ENCODE measurements at places on chromosomes 6 and 20.

- peak; percentile 80 for DNase-seq
Observed at GRCh38 chr6:137927777-137928218, 60.7 kb downstream of the TNFAIP3 start.

- no peak for DNase-seq
Observed at GRCh38 chr6:13992417-13993055, 67.8 kb downstream of the RNF182 start.

- DNase-seq: no peak
Observed at GRCh38 chr20:23362392-23363256, 642 bp downstream of the GZF1 start.

- DNase-seq: no peak
Observed at GRCh38 chr20:59821201-59821600, 112.2 kb downstream of the SYCP2 start.

DNA sequence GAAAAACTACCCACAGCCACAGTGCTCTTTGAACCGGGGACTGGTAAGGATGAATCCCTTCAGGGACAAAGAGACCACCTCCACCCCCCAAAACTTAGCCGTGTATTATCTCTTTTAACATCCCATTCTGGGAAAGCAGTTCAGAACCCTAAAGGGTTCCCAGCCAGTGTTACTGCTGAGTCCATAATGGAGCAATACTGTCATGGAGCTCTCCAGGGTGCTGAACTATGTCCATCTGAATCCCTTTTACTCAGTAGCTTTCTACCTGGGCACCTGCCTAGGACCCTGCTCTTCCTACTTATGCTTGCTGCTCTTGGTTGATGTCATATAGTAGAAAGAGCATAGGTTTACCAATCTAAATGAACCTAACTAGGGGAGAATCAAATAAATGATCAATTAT is 22.3 kb upstream of the SAYSD1 start:
- no peak for DNase-seq

- DNase-seq: no peak
Observed at GRCh38 chr20:44579313-44580081, 2.9 kb upstream of the PKIG start.

DNA sequence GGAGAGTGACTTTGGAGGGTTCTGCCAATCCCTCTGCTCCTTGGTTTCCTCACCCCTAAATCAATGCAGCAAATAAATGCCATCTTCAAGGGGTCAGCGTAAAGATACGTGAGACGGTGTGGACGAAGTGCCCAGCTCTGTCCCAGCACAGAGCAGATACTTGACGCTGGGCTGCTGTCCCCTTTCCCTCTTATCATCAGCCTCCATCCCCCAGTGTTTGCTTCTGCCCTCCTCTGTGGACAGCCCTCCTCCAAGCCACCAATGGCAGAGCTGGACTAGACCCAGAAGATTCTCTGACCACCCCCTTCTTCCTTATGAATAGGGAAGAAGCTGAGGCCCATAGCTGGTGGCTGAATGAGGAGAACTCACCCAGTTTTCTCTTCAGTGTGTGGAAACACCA is 17.7 kb upstream of the PI16 start:
- no peak for DNase-seq

DNA sequence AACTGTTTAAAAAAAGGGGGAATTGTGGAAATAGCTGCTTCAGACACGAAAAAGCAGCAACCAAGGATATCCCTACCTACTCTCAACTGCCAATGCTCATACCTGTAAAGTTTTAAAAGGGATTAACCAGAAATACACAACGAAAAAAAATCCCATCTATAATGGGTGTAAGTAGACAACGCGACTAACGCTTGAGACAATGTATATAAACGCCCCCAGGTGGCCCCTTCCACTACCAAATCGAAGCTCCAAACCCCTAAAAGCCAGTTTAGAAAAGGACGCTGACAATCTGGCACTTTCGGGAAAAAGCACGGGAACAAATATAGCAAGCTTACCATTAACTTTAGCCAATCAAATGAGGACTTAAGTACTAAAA is 94.5 kb upstream of the BTN3A2 start:
- DNase-seq: no peak

DNA sequence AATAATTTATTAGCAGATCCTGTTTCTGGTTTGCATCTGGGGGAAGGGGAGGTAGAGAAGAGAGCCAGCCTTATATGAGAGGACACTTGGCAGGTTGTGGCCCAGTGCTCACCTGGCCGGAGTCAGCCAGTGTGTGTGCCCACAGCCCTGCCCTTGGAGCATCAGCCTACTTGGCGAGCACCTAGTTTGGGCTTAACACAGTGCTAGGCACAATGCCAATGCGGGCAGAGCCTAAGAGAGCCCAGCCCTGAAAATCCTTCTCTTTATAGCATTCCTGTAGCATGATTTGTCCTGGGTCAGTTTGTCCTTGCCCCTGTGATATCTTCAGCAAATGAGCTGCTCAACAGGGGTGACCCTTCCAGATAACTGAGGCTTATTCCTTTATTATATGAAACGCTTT is 73.0 kb downstream of the SLX4IP start:
- DNase-seq: no peak

GRCh38 chr6:53306819-53307347 is 41.9 kb downstream of the ELOVL5 start:
- DNase-seq: peak; percentile 19

GRCh38 chr6:169969372-169970099 is 218.1 kb downstream of the ERMARD start:
- DNase-seq: no peak

DNA sequence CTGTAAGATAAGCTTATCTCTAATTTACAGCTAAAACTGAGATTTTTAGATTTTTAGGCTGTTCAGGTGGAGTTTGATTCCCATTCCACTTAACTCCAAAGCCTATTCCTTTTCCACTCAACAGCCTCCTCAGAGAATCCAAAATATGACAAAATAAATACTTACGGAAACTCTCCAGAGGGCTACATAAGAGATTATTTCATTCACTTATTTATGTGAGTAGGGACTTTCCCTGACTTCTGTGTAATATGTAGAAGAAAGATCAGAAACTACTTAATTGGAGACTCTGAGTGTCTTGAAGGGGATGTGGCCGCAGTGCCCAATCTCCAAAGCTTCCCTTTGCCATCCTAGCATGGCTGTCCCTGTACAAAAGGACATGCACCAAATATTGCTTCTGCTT is 72.1 kb upstream of the ISM1 start:
- no peak for DNase-seq

DNA sequence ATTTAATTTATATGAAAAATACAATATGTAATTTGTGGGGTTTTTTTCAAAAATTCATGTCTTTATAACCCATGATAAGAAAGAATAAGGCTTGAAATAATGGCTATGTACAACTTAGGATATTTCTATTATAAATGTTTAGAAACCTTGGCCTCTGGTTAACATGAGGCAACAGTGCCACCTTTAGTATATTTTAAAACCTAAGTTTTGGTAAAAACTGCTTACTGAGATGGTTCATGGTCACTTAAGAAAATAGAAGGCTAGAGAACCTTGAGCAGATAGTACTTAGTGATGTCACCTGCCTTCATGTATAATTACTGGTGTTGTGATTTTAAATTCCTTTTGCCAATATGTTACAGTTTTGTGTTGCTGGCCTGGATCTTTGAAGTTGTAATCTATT is 176.4 kb downstream of the ADGB start:
- DNase-seq: no peak

DNA sequence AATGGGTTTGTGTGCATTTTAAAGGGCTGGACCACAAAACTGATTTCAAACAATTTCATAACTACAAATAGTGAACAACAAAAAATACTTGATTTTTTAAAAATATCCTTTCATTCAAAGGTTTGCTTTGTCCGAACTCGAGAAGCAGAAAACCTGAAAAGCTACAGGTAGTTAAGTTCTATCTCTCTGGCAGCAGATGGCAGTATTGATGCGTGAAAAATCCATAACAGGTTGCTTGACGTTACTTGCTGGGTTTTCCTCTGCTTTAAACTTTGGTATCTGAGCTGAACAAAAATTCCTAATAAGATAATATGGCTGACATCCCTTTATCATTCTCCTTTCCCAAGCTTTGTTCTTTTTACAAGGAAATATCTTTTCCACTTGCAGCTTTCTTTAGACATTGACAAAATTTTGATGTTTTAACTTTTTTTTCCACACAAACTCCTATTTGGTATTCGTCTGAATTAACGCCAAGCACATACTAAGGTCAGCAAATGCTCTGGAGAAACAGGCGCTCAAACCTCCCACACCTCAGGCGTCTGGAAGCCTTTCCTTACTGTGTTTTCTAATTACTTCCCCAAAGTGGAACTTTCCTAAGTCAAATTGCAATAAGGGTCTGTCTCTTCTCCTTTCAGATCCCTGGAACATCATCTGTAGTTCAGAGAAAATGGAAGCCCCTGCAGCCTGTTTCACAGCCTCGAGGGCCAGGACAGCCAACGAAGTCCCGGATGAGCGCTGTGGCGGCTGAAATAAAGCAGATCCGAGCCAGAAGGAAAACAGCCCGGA is 50.3 kb upstream of the GFRAL start:
- no peak for DNase-seq

GRCh38 chr20:25013478-25014380 is 21.2 kb upstream of the APMAP start:
- no peak for DNase-seq

DNA sequence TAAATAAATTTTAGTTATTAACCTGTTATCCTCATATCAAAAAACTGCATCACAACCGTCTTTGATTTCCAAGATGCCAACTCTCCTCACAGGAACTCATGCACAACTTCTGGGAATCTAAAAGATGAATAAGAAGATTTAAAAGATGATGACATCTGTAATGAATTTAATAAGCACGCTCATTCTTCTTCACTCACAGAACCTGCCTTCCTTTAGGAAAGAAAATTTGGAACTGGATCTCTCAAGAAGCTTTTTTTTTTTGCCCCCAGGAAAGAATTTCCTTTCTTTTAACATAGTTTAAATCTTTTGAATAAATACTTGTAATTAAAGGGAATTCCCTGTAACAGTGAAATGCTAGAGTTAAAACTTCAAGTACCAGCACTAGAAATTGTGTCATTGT is 161.5 kb downstream of the HIVEP2 start:
- DNase-seq: no peak

DNA sequence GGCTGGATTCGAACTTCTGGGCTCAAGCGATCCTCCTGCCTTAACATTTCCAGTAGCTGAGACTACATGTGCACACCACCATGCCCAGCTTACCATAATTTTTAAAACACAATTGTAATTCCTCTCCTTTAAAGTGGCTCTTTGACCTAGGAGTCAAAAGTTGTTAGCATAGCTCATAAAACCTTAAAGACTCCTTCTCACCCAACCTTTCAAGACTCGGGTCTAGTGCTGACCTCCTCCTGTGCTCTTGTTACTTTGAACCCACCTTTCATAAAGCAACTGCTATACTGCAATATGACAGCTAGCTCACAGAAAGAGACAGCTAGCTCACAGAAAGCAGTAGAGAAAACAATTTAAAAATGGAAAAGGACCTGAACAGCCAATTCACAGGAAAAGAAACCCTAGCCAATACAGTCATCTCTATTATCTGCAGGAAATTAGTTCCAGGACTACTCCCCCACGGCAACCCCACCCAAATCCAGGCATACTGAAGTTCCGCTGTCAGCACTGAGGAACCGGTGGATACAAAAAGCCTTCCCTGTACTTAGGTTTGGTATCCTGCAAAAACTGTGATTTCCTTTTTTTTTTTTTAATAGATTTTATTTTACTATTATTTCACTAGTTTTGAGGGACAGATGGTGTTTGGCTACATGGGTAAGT is 20.3 kb downstream of the SSR1 start:
- DNase-seq: no peak

DNA sequence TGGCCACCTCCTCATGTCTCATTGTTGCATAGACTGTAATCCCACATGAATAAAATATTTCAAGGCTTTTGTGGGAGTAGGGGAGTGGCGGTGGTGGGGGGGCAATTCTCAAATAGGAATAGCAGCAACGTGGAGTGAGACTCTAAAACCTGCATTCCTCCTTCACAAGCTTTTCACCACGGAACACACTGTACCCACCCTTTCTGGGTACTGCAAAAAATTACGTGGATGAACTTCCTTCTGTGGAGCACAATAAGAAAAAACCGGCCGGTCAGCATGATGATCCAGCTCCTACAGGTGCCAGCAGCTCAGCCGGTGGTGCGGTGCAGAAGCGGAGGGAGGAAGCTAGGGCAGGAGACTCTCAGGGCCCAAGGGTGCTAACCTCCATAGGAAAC is 930 bp upstream of the RRAGD start:
- no peak for DNase-seq

DNA sequence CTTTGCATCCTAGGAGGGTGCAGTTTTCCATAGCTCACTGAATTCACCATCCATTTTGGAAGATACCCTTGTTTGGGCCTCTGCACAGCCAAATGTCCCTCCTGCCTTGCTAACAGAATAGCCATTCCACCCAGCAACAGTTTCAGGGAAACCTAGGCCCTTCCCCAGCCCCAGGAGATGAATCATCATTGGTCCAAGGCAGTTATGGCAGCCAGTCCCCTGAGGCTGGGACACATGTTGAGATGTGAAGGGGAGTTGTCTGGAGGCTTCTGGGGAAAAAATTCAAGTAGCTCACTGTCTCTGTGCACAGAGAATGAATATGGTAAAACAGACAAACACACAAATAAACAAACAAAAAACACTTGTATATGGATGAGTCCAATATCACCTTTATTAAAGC is 17.4 kb upstream of the SIRPB2 start:
- DNase-seq: no peak

DNA sequence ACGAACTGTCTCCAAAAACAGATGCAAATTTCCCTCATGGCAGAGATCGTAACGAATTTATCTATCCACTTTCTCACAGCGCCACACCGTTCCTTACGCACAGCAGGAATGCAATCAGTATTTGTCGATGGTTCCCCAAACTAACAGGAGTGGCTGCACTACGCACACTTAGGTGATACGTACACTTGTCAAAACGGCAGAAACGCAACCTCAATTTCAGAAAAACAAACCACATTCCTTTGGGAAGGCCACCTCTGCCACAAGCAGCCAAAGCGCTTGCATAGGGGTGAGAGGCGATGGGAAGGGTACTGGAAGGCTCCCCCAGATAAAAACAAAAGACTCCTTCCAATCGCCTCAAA is 638 bp downstream of the MDN1 start:
- no peak for DNase-seq

GRCh38 chr6:110317646-110318045 is 40.5 kb downstream of the METTL24 start:
- no peak for DNase-seq

- DNase-seq: no peak
Observed at GRCh38 chr6:100203400-100203799, 209.4 kb upstream of the MCHR2 start.

GRCh38 chr6:107075951-107076381 is 39.3 kb downstream of the BEND3 start:
- no peak for DNase-seq

- no peak for DNase-seq
Observed at GRCh38 chr20:64220891-64221527, 34.5 kb upstream of the PCMTD2 start.

DNA sequence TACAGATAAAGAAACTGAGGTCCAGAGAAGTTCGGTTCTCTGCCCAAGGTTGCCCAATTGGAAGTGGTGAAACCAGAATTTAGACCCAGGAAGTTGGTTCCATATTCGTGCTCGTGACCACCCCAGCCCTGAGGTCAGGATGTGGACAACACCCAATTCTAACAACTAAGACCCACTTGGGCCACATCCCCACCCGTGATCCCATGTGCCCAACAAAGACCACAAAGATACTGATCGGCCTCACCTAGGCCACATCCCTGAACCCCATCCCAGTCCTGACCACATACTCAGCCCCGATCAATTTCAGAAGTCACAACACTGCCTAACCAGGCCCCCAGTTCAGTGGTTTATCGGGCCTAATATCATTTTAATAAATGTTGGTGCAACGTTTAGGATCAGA is 138.4 kb downstream of the PREX1 start:
- no peak for DNase-seq

- DNase-seq: no peak
Observed at GRCh38 chr6:87944541-87944954, 103.1 kb upstream of the SPACA1 start.

Data from stimulated activated CD8-positive, alpha-beta memory T cell treated with anti-CD3 and anti-CD28 coated beads, Interleukin-15, amount 100 ng/mL, for 48 hours (primary cell).